Stimulated activated CD4-positive, alpha-beta T cell treated with anti-CD3 and anti-CD28 coated beads, TNF-alpha, amount 100 ng/mL, for 24 hours (primary cell): ENCODE measurements at places on chromosomes 13 and 19.
A peak's percentile ranks its signal among the peaks of the same experiment; 100 is the strongest.

DNA sequence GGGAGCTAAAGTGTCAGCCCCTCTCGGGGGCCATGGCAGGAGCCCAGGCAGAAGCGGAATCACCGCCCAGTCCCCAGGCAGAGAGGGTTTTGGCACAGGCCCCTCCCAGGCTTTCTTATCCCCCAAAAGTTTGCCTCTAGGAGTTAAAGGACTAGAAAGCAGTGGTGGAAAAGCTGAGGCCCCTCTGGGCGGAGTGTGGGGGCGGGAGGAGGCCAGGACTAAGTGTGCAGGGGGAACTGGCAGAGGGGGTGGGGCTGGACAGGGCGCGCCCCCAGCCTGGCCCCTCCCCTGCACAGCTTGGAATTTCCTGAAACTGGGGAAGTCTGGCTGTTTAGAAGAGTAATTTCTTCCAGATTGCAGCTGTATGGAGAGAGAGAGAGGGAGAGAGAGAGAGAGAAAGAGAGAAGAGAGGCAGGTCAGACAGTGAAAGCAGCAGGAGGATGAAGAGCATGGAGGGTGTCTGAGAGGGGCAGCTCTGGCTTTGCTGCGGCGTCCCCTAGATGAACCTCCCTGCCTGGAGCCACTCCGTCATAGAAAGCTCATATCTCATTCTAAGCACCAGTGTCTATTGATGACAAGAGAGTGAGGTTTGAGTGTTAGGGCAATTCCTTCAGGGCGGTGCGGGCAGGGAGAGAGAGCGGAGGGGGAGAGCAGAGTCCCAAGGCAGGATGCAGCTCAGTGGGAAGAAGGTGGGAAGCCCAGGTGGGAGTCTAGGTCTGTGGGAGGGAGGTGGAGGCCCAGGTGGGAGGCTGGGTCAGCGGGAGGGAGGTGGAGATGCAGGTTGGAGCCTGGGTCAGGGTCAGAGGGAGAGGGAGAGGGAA lies at the start of gene CDC42EP5:
TSS of gene CDC42EP5 (minus strand) at position 226 of the 821 bp plus-strand sequence. CDS start 7,749 bp downstream, outside the sequence.
- DNase-seq = no peak

DNA sequence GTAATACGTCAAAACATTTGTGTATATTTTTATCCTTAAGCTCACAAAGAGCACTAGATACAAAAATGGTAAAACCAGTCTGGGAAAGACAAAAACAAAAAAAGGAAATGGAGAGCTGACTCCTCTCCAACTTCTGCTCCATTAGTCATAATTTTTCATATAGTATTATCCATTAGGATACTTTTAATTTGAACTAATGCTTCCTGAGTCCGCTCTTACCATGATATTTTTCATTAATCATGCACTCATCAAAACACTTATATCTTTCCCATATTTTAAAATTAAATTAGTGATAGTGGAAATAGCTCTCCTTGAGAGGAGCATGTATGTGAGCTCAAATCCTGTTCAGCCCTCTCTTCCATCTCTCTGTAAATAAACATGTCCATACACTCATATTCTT lies 1093.0 kb upstream of the MIR17HG start:
- no peak for DNase-seq

- DNase-seq = no peak
These were observed 62.9 kb downstream of the NHLRC3 start for GRCh38 chr13:39100996-39101738.

DNA sequence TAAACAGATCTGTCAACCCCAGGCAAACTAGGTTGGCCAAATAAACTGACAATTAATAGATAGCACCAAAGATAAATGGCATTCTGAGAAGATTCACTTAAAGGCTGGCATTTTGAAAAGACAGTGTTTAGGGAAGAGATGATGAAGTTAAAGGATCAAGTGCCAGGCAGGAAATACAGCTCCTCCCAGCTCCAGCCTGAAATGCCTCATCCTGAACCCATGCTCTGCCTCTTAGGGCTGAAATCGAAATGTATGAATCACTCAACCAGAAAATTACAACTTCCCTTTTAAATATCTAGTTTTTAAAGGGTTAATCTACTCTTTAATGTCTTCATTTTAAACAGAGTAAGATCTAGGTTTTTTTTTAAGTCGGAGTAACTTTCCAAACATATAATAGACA lies 171.2 kb upstream of the UBL3 start:
- DNase-seq = no peak

GRCh38 chr13:53064731-53065130 lies 36.1 kb downstream of the OLFM4 start:
- no peak for DNase-seq

DNA sequence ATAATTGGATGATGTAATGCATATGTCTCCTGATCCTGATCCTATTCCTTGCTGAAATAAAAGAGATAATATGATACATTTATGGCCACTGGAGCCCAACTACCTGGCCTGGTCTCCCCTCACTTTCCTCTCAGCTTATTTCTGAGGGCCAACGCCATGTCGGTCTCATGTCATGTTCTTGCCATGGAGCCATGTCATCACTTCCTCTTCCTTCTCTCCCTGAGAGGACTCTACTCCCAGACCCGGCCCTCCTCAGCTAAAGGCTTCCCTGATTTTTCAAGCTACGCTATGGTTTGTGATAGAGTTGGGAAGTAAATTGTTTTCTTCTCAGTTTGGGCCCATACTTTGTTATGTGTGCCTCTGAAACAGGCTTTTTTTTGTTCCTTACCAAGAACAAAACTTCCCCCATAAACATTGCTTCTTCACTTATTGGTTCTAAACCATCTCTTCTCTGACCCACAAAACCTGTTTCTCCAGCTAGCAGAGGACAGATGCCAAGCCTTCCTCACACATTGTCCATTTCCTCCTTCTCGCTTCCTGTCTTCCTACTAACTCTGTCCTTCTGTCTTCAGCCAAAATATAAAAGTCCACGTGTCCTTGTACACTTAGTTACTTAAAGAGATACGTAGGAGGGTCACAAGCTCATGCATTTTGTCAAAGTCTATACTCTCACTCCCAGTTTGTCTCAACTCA lies 319.9 kb upstream of the DACH1 start:
- no peak for DNase-seq

DNA sequence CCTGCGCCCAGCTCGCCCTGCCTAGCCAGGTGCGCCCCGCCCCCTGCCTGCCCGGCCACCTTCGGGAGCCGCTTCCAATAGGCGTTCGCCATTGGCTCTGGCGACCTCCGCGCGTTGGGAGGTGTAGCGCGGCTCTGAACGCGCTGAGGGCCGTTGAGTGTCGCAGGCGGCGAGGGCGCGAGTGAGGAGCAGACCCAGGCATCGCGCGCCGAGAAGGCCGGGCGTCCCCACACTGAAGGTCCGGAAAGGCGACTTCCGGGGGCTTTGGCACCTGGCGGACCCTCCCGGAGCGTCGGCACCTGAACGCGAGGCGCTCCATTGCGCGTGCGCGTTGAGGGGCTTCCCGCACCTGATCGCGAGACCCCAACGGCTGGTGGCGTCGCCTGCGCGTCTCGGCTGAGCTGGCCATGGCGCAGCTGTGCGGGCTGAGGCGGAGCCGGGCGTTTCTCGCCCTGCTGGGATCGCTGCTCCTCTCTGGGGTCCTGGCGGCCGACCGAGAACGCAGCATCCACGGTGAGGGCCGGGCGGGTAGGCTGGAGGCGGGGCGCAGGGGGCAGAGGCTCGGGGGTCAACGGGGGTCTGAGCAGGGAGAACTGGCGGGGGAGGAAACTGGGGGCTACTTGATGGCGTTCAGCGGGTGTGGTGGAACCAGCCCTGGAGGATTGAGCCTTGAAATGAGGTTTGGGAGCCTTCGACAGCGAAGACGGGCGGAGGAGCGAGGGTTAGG lies at the start of gene SPINT2:
TSS of gene SPINT2 (plus strand) at position 88 of the 727 bp plus-strand sequence. CDS start at position 408, 320 bp downstream.
- peak; percentile 35 for DNase-seq

- DNase-seq = no peak
These were observed 4.9 kb downstream of the RCBTB2 start for GRCh38 chr13:48527955-48528354.

- no peak for DNase-seq
These were observed 2.9 kb downstream of the CYSLTR2 start for GRCh38 chr13:48656608-48657007.

- DNase-seq = no peak
These were observed 38.8 kb downstream of the TDRD3 start for GRCh38 chr13:60435762-60436374.

GRCh38 chr19:13094771-13095392 lies 7.8 kb downstream of the LYL1 start:
- no peak for DNase-seq

DNA sequence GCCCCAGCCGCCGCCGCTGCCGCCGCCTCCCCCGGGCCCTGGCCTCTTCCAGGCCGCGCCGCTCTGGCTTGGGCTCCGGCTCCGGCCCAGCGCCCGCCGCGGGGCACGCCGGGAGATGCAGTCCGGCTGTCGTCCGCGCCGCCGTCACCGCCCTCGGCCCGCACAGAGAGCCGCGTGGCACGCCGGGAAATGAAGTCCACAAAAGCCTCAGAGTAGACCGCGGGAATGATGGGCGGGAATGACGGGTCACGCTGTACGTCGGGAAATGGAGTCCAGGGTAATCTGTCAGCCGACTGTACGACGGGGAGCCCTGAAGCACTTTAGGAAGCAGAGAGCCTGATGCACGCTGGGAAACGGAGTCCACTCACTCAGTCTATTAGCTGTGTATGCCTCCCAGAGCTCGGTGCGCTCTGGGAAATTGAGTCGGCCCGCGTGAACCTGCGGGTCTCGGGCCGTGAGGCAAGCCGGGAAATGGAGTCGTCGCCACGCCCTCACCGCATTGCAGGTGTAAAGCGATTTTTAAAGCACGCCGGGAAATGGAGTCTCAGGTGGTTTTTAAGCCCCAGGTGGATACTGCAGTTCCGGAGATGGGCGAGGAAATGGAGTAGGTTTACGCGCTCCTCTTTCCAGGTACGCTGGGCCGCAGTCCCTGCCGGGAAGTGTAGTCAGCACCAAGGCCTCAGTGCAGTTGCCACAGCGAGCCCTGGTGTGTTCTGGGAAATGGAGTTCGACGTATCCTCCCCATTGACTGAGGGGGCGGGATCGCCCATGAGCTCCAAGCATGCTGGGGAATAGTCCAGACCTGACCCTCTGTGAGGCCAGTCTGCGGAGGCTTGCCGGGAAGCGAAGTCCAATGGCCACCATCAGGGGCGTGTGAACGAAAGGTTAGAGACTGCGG lies at the start of gene GSK3A:
TSS of gene GSK3A (minus strand) at position 91 of the 898 bp plus-strand sequence. CDS start 137 bp downstream, outside the sequence.
- peak; percentile 95 for DNase-seq

DNA sequence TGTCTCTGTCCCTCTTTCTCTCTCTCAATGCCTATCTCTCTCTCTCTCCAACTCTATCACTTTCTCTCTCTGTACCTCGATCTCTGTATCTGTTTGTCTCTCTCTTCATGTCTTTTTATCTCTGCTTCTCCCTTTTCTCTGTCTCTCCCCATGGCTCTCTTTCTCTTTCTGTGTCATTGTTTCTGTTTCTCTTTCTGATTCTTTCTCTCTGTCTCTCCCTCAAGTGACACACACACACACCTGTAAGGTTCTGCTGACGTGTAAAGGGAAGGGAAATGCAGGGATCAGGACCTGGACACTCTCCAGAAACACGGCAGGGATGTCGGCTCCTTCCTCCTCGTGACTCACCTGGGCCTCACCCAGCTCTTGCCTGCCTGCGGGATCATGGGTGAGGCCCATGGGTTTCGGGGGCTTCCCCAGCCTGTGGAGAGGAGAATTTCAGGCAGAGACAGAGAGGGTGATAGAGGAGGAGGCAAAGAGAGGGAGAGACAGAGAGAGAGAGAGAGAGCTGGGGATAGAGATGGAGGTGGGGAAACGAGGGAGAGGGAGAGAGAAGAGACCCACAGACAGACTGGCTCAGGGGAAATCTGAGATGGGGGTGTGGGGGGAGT lies 5.4 kb upstream of the PLAUR start:
- no peak for DNase-seq

DNA sequence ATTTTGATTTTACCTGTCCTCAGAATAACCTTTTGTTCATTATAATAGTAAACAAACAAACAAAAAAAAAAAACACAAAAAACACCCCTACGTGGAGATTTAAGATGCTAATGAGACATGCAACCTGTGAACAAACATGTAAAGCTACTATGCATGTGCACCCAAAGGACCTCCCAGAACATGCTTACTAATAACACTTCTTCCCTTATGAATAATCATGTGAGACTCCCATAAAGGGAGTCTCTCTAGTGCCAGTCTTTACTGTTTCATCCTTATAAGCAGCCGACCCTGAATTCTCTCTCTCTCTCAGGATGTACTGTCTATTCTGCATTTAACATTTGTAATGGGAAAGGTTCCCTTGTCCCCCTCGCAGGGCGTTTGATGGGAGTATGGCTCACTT lies 1051.1 kb downstream of the PCDH17 start:
- DNase-seq = no peak

DNA sequence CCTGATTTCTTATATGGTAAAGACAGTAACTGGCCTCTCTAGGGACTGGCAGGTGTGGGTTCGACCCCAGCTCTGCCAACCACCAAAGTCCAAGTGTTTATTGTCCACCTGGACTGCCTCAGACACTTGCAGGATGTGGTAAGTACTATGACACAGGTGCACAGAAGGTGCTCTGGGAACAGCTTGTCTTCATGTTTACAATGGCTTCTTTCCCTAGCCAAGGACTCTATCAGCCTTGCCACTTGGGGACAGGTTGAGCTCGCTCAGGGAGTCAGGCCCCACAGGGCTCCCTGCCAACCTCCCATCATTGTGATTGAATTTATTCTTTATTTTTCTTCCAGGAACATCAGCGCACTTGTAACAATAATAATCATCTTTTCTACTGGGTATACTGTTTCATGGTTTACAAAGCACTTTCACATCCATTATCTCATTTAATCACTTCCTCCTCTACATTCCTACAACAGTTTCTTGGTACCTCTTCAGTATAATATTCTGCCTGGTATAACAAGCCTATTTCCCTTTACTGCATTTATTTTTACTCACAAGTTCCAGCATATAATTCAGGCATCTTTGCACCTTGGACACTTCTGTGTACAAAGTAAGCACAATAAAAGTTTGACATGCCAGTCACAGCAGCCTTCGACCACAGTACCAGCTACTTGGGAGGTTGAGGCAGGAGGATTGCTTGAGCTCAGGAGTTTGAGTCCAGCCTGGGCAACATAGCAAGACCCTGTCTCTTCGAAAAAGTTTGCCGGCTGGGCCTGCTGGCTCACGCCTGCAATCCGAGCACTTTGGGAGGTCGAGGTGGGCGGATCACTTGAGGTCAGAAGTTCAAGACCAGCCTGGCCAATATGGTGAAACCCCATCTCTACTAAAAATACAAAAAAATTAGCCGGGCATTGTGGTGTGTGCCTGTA lies 24.2 kb upstream of the GATAD2A start:
- no peak for DNase-seq

- DNase-seq = no peak
These were observed 3.5 kb downstream of the POLR2E start for GRCh38 chr19:1091544-1092175.

DNA sequence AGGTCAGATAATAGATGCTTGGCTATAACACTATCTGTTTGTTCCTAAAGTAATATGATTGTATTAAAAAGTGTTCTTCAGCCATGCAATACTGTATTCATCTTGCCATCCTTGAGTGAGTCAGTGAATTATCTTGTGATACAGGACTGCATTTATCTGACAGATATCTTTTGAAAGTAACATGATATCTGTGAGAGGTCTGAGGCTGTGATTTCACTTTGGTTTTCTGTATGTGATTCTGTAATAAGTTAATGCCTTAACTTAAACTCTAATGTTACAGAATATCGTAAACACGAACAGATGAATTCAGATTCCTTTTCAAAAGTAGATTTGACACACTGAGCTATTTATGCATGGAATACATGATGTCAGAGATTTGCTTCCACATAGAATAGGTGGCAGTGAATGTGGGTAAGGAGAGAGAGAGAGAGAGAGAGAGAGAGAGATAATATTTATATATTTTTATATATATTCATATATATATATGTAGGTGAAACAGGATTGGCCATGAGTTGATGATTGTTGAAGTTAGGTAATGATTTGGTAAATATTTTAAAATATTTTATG lies 97.9 kb upstream of the RNF113B start:
- no peak for DNase-seq
